ENCODE measurements at places on chromosomes 2 and 18.

DNA sequence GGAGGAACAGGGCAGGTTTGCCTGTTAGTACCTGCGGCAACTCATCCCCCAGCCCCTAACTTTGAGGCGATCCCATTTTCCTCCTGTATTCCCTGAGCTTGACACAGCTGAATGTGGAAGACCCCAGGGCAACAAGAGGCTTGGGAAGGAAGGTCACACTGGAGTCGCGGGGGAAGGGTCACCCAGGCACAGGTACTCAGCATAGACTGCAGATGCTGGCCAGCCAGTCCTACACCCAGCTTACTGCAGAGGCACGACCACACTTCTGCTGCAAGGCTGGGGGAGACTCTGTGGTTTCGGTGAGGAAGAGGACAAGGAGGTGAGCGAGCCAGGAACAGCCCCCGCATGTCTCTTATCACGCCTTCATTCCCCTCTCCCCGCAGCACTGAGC is 91.5 kb downstream of the MALT1 start:
- DNase-seq = no peak

DNA sequence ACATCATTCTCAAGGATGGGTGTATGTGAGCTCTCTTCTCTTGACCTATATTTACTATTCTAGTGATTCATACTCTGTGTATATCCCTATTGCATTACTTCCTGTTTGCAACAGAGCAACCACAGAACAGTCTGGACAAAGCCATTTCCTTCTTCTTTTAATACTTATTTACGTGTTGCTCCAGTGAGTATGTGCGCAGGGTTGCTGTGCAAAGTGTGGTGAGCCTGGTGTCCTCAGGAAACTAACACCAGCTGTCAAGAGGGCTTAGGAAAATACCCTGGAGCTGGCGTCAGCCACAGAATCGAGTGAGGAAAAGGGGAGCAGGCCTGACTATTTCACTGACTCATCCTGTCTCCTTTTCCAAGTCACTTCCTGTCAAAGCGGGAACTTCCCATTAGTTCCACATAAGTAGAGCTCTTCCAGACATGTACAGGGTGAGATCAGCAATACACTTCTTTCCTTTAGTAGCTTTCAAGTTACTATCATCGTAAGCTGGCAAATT is 214.1 kb upstream of the COPS8 start:
- no peak for DNase-seq

DNA sequence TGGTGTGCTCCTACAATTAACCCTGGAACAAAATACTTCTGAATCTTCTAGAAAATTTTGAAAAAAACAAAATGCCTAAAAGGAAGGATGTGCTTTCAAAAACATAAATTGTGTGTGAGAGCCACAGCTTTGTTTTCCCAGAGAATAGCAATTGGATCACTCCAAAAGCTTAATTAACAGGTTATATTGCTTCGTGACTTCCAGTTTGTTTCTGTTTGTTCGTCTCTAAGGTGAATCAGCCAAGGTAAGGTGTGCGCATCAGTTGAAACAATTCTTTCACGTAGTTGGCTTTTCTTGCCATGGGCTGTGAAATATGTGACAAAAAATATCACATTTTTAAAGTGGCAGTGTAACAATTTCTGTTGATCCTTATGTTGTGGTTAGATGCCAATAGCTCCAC is 90.3 kb upstream of the BARD1 start:
- DNase-seq = no peak

DNA sequence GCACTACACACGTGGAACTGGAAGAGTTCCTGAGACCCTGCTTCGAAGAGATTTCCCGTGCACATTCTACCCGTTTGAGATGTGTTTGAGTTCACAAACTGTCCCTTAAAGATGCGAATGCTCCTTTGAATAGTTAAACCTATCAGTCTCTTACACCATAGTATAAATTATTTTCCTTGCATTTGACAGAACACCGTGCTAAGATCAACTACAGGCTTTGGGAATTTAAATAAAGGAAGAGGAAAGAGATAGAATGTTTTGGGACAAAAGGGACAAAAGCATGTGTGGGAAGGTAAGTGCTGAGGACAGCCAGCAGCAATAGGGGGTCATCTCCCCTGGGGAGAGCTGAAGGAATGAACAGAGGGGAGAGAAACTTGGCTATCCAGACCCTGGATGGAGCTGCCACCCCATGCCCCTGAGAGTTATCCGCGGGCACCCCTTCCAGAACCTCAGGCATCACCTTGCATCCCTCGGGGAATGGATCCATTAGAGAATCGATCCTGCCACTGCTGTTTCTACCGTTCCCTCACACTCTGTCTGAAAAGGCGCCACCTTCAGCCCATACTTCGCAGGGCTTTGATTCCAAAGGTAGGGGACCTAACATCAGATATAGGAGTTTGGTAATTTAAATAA is 888 bp upstream of the ADCY3 start:
- no peak for DNase-seq
